ENCODE measurements at places on chromosomes 4 and X.
A peak's percentile ranks its signal among the peaks of the same experiment; 100 is the strongest.

GRCh38 chr4:112031712-112032328 lies 113.4 kb upstream of the FAM241A start:
- DNase-seq, result peak; percentile 22
- H3K4me3 ChIP-seq, result no peak overlapping the region
- no peak overlapping the region for H3K27ac ChIP-seq
- H3K27me3 ChIP-seq, result no peaks in the 10 kb centered on the region

DNA sequence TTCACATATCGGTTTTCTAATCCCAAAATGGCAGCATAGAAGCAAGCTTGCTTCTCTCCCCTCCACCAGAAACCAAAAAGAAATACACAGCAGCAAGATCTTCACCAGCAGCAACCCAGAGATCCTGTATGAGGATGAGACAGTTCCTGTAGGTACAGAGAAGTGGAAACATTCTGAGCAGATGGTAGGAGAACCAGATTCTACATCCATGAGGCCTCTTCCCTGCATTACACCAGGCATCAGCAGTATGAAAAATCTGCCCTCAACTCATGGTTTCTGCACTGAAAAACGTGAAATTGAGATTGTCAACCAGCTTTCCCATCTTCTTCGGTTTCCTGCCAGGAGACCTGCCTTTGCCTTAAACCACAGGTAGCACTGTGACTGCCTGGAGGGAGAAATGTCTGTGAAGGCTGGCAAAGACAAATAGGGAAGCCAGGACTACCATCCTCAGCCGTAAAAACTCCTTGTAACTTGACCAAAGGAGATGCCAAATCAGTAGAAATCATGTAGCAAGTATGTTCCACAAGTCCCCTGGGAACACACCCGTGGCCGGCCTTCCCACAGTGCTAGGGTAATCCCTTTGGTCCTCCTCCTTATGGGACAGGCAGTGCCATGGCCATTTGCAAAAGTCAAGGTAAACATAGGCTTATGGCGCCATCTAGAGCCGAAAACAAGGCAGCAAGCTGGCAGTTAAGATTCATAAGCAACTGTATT lies 24.0 kb upstream of the MTHFD2L start:
- H3K4me3 ChIP-seq, result no peak overlapping the region
- H3K36me3 ChIP-seq, result no peaks in the 10 kb centered on the region
- DNase-seq, result peak; percentile 61
- no peaks in the 10 kb centered on the region for H3K27me3 ChIP-seq
- H3K27ac ChIP-seq, result no peak overlapping the region
- H3K4me1 ChIP-seq, result no peaks in the 10 kb centered on the region

DNA sequence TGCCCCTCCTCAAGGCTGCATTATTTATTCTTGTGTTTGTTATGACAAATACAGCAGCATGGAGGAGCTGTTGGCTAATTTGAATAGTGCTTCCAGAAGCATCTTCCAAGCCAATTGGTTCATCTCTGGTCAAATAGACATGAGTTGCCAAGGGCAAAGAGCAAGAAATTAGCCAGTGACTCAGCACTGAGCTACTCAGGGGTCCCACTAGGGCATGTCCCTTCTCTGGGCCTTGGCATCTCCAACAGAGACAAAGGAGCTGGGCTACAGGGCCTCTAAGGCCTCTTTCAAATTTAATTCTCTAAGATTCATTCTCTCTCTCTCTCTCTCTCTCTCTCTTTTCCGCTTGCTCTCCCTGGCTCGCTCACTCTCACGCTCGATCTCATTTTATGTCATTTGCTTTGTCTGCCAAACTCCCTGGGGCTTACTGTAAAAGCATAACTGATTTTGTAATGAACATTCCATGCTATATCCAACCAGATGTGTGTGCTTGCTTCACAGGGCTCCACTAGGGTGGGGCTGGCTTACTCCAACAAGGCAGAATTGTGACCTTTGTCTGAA lies 86.7 kb upstream of the MAGEA4 start:
- no peak overlapping the region for H3K27ac ChIP-seq
- no peaks in the 10 kb centered on the region for H3K4me1 ChIP-seq
- no peak for DNase-seq
- no peak overlapping the region for H3K4me3 ChIP-seq
- H3K27me3 ChIP-seq, result no peaks in the 10 kb centered on the region

DNA sequence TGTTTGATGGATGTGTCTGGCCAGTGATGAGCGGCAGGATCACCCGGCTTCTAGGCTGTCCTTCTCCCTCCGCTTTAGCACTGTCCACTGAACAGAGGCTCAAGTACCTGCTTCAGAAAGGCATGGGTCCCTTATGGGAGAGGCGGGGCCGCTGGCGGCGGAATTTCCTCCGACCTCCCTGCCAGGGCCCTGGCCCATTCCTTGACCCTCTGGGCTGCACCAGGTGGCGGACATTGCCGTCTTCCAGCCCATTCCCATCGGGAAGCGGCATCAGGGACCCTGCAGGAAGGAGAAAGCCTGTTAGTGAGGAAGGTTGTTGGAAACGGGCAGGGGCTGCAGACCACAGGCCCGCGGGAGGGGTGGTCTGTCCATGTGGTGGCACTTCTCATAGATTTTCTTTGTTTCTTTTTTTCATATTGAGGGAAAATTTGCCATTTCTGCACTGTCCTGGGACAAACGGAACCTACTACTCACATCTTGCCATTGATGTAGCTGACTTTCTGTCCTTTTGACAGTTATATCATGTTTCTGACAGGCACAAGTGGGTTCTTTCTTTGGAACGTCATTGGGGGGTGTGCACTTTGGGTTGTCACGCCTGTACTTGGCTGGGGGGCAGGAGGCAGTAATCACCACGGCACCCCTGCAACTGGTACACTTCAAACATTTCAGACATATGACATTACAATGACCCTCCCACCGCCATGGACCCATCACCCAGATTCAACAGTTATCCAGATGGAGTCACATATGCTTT lies 6.1 kb downstream of the APLN start:
- H3K27ac ChIP-seq, result no peak overlapping the region
- H3K36me3 ChIP-seq, result no peaks in the 10 kb centered on the region
- no peaks in the 10 kb centered on the region for H3K4me1 ChIP-seq

GRCh38 chr4:93730251-93730650 lies 98.3 kb upstream of the ATOH1 start:
- no peaks in the 10 kb centered on the region for H3K36me3 ChIP-seq
- no peaks in the 10 kb centered on the region for H3K4me1 ChIP-seq
- no peak overlapping the region for H3K27ac ChIP-seq
- DNase-seq, result no peak
- H3K4me3 ChIP-seq, result no peak overlapping the region

GRCh38 chr4:72909461-72909860 lies 160.1 kb downstream of the COX18 start:
- no peak for DNase-seq
- H3K4me1 ChIP-seq, result no peaks in the 10 kb centered on the region
- no peaks in the 10 kb centered on the region for H3K27me3 ChIP-seq

DNA sequence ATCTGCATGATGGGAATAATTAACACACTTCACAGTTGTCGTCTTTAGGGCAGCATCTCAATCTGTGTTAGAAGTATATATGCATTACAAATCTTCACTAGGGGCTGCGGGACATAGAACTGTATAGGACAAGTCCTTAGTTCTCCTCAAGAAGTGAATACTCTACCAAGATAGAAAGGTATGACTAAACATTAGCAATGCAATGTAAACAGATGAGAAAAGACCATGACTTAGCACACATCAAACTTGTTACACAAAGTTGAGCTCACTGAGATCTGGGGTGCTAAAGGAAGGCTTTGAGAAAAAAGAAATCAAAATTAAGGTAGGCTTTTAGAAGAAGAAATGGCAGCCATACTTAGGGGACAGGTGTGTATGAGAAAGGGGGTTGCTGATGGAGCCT lies 182.1 kb upstream of the MAP3K15 start:
- H3K4me1 ChIP-seq, result no peaks in the 10 kb centered on the region
- no peak for DNase-seq
- H3K36me3 ChIP-seq, result no peaks in the 10 kb centered on the region
- H3K27ac ChIP-seq, result no peak overlapping the region

Data from Panc1 (cell line).